ENCODE measurements at places on chromosomes 16 and 17.

DNA sequence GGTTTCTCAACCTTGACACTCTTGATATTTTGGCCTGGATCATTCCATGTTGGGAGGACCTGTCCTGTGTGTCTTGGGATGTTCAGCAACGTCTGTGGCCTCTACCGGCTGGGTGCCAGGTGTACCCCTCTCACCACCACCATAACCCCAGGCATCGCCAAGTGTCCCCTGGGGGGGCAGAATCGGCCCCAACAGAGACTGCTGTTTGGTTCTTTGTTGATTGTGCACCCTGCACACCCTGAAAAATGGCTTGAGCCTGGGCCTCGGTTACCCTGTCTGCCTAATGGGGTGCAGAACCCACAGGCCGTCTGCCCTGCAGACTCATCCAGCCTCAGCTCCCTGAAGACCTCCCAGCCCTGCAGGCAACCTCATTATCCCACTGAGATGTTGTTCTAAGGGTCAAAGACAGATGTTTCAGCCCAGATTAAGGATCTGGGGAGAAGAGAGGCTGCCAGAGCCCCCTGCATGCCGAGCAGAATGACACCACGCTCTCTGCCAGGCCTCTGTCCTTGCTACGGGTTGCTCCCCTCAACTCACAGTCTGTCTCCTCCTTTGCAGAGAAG, 9.2 kb downstream of the CACNG1 start:
- no peak for DNase-seq

DNA sequence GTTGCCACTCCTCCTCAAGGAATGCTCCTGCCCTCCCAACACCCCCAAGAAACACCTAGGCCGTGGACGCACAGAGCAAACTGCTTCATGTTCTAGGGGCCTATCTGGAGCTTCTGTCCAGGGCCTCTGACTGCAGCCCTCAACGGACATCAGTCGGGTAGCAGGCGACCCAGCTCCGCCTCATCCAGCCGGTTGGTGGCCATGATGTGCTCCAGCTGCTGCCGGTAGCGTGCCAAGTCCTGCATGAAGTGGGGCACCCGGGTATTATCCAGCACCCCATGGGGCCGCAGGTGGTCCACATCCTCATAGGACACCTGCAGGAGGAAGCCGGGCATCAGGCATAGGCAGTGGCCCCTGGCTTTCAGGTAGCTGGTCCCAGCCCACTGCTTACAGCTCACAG, 6.3 kb downstream of the NOL3 start:
- no peak for DNase-seq

DNA sequence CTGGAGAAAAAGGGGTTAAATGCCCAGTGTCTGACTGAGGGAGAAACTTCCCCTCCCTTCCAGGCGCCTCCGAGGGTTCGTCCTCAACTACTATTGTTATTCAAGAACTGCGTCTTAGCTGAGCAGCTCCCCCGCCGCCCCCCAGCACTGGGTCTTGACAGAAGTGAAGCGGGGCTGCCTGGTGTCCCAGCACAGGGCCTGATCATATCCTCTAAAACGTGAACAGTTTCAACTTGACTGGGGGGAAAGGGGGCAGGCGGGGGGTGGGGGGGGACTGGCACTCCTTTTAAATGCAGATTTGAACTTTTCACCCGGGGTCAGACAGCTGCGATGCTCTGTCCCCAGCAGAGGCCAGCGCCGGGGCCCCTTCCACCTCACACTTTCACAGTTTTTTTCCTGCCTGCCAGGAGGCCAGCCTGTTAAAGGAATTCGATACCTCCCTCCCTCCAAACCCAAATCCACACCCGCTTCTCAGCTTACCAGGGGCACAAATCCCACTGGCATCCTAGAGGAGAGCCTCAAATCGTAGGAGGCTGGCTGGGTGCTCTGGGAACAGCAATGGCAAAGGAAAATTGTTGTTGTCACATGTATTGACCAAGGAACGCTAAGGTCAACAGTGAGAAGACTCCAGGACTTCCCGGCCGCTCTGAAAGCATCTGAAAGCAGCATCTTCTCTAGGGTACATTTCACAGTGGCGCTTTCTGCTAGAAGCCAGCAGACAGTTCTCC, 14.5 kb downstream of the ZFHX3 start:
- no peak for DNase-seq

GRCh38 chr17:3318336-3318735, 20.2 kb upstream of the OR3A1 start:
- DNase-seq: no peak

- no peak for DNase-seq
Observed at GRCh38 chr16:30997725-30998711, 12.4 kb downstream of the STX1B start.

DNA sequence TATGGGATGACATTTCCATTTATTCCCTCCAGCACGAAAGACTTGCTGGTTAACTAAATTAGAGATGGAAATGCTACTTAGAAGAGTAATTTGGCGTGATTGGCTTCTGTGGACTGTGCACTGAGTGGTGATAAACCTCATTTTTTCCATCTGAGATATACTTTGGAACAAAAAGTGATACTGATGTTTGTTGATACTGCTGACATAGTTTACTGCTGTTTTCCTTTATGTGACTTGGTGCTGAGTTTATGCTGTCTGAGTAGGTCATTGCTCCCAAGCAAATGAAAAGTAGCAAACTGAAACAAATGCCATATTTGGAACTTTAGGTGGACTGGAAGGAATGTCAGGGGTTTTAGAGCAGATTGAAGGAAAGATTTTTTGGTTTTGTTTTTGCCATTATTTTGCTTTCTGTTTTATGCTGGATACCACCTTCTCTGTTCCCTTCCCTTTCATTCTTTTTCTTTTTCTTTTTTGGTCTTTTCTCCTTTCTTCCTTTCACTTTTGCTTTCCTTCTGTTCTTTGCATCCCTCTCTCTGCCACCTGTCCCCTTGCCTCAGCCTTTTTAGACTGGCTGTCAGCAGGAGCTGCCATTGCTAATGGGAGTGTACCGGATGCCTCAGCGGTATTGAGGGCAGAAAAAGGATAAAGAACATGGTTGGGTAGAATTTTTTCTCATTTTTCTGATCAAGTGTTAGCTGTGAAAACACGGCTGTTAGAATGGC, 41.8 kb downstream of the NUP93 start:
- DNase-seq: no peak

GRCh38 chr17:29567554-29568330, 759 bp upstream of the TP53I13 start:
- DNase-seq: peak; percentile 90

DNA sequence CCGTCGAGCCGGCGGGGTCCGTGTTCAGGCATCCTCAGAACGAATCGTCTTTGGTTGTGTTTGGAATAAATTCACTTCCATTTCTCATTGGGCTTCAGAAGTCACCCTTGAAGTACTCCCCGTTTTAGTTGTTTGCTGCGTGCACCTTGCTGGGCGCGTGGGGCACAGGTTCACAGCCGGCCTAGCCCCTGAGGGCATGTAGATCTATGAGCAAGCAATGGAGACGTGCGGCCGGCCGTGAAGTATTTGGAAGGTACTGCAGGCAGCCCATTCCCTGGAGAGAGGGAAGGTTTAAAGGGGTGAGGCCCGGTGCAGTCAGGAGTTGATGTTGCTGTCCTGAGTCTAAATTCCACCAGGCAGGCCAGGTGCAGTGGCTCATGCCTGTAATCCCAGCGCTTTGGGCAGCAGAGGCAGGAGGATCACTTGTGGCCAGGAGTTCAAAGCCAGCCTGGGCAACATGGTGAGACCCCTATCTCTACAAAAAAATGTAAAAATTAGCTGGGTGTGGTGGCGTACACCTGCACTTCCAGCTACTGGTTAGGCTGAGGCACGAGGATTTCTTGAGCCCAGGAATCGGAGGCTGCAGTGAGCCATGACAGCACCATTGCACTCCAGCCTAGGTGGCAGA, 714 bp downstream of the ACSF3 start:
- DNase-seq: peak; percentile 37

- DNase-seq: no peak
Observed at GRCh38 chr17:2386400-2387085, 14.3 kb downstream of the MNT start.

GRCh38 chr16:19929062-19929511, 44.4 kb upstream of the GPRC5B start:
- DNase-seq: no peak

GRCh38 chr16:26194526-26194925, 502.8 kb downstream of the HS3ST4 start:
- DNase-seq: no peak

DNA sequence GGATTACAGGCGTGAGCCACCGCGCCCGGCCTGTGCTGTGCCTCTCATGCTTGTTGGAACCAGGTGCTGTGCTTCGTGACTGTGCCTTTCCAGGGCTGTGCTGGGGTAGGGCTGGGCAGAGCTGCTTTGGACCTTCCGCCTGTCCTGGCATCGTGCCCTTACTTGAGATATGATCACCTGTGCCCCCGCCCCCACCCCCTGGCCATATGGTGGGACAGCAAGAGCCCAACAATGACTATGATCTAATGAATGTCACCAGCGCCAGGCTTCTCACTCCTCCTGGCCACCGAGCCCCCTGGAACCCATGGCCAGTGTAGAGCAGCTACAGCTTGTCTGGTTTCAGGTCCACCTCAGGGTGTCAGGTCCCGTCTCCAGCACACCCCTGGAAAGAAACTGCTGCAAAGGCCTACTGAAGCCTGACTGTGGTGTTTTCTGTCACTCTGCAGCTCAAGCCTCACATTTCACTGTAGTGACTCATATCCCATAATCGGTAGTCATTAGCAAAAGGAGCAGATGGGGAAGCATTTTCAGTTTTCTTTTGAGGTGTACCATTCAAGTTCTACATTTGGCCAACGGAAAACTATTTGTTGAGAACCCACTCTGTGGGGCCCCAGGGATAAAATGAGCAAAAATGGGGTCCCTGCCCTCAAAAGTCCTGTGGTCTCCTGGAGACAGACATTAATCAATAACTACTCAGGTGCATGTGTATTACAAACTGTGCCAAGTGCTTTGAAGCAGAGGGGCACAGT, 22.1 kb downstream of the FCSK start:
- DNase-seq: peak; percentile 94

- DNase-seq: no peak
Observed at GRCh38 chr17:38879878-38880665, 10.2 kb downstream of the LASP1 start.

- peak; percentile 50 for DNase-seq
Observed at GRCh38 chr17:17416400-17417360, 60.1 kb upstream of the MED9 start.

GRCh38 chr16:66028510-66029216, 337.8 kb upstream of the CDH5 start:
- no peak for DNase-seq

DNA sequence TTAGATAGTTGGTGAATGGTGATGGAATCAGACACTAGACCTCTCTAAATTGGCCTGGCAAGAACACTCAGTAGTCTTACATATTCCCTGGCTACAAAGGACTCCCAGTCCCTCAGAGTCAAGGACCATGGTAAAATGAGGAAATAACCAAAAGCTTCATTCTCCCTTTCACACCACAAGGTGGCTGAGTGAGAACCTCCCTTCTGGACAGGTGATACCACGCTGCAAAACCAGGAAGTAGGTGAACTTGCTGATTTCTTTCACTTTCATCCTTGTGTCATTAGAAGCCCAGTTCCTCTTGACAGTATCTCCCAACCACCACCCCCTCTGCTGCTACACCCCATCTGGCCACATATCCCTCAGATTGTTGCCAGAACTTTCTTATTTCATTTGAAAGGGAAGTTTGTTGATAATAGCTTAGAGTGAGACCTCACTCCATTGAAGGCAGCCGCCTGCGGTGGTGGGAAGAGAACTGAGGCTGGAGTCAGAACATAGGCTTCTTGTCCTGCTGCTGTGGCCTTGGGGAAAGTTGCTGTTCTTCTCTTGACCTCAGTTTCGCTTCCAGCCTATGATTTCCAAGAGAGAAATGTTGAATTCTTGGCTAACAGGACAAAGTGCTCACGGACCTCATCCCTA, 290.6 kb upstream of the CCL2 start:
- peak; percentile 47 for DNase-seq

DNA sequence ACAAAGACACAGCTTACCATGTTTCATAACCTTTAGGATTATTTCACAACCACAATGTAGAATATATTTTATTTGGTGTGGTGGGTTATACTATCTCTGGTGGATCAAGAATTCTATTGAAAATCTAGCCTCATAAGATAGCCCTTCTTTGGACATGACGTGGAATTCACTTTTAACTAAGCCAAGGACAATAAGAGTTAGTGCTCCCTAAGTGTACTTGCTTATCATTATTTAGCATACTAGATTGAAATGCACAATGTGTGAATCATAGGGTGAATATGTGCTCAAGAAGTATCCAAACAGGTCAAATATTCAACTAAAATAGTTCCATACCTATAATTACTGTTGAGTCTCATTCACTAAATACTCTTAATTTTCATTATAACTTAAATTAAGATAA, 1179.5 kb upstream of the GOT2 start:
- DNase-seq: no peak

GRCh38 chr16:5604770-5605169, 507.2 kb upstream of the EEF2KMT start:
- no peak for DNase-seq

- no peak for DNase-seq
Observed at GRCh38 chr17:62573480-62574117, 53.9 kb upstream of the MRC2 start.

DNA sequence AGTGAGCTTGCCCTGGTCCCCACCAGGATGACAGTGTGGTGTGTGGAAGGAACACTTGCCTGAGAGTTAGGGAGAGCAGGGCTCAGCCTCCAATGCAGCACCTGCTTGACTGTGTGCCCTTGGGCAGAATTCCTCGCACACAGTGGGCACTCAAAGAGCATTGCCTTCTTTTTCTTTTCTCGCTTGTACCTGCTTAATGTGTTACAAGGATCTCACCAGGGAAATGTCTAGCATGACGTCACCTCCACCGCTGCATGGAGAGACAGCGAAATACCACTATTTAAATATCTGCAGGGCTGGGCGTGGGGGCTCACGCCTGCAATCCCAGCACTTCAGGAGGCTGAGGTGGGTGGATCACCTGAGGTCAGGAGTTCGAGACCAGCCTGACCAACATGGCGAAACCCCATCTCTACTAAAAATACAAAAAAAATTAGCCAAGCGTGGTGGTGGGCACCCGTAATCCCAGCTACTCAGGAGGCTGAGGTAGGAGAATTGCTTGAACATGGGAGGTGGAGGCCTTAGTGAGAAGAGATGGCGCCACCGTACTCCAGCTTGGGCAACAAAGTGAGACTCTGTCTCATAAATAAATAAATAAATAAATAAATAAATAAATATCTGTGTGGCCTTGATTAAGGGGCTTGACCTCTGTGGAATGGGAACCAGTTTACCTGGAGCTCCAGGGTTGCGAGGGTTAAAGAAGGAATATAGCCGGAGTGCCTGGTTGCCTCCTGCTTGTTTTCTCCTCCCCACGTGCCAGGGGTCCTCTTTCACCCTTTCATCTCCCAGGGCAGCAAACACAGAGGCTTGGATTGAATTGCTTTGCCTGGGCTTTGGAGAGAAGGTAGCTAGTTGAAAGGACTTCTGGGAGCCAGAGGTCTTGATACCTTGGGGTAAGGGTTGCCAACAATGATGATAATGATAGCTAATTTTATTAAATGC, 16.3 kb downstream of the SNX29 start:
- no peak for DNase-seq

DNA sequence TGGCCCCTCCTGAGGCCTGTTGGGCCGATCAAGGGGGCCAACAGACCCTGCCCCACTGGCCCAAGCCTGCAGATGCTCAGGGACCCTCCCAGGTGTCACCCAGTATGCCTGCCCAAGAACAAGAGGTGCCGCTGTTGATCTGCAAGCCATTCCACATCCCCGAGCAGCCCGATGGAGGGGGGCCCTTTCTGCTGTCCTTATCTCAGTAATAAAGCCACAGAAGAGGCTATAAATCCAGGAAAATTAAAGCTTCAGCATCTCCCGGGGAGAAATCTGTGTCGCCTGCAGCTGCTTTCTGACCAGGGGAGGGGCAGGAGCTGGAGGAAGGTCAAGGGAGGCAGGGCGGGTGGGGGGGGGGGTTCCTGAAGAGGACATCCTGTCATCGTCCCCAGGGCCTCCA, 11.7 kb upstream of the CACNA1H start:
- no peak for DNase-seq

Measured in activated CD4-positive, alpha-beta T cell treated with anti-CD3 and anti-CD28 coated beads, Interleukin-10, Interleukin-2, amounts not matched to agents 100 ng/mL and 50 ng/mL, durations not matched to agents 16 hours and 8 hours (primary cell).